Pancreas (tissue), 10 donors: ENCODE measurements at places on chromosomes 3 and 15.
A peak's percentile ranks its signal among the peaks of the same experiment; 100 is the strongest.

DNA sequence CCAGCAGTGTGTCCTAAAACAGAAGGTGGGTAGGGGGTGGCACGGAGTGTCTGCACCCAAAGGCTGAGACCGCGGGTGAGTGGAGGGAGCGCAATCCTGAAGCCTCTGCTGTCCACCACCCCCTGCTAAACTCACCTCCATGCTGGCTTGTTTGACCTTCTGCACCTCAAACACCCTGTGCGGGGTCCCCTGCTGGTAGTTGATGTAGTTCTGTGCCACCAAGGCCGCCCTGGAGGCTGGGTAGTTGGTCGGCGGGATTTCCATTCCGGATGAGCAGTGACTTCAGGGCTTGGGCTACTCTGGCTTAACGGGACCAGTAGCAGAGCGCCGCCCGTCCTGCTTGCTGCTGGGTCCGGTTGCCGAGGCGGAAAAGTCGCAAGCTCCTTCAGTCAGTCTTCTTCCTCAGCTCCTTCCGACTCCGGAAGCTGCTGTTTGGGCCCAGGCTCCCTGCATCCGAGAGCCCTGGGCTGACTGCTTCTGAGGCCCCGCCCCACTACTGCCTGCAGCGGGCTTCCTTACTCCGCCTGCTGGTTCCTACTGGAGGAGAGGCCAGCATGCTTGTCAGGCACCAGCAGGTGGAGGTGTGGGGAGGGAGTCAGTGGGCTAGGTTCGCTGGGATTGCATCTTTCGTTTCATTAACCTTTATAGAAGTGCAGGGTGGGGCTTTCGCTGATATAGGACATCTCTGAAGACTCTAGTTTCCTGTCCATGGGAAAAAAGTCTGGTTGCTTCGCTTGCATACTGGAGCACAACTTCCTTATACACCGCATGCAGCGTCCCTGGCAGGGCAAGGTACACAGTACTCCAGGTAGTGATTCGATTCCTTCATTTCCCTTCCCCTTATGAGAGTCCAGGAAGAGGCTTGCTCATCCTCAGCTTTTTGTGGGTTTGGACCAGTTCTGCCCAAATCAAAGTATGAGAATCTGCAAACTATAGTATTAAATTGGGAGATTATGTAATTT is at the start of gene LXN:
TSS of gene LXN (minus strand) at position 434 of the 962 bp plus-strand sequence. CDS start at position 264, 170 bp downstream.
- H3K27me3 ChIP-seq: no peaks in the 10 kb centered on the region
- H3K36me3 ChIP-seq: no peaks in the 10 kb centered on the region
- H3K4me3 ChIP-seq: peak within 1 kb of the TSS; percentile 66
- DNase-seq: peak; percentile 86

DNA sequence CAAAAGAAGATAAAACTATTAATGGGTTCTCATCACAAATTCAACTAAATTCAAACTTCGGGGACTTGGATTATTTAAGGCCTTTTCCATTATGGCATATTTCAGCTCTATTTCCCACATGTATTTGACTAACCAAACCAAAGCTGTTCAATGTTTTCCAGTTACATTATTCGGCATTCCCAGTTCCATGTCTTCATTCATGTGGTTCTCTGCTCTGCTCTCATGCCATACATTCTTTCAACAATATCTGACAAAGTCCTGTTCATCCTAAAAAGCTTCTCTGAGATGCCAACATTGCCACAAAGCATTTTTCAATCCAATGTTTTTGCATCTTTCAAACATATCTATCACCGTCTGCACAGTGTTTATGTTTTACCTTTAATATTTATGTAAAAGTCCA is 141.4 kb downstream of the GREM1 start:
- DNase-seq: no peak
- no peak overlapping the region for H3K4me3 ChIP-seq
- H3K27ac ChIP-seq: no peak overlapping the region
- no peaks in the 10 kb centered on the region for H3K27me3 ChIP-seq

GRCh38 chr15:32803631-32804030 is 85.8 kb downstream of the GREM1 start:
- no peak overlapping the region for H3K4me3 ChIP-seq
- H3K27ac ChIP-seq: no peak overlapping the region
- no peak for DNase-seq

DNA sequence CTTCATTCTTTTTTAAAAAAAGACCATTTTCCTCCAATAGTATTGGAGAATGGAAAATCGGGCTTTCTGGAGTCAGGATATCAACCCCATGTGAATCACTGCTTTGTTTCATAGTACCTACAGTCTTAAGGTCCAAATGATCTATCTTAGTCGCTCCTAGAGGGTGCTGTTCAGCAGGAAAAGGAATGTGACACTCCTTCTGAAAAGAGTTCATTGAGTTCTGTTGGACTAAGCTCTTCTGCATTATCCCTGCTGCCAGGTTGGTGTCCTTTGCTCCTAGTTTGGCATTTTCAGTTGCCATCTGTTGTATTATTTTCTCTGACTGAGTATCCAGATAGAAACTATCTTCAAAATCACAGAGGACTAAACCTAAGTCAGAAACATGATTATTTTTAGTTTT is 57.2 kb downstream of the POLQ start:
- H3K27me3 ChIP-seq: no peaks in the 10 kb centered on the region
- no peak for DNase-seq
- no peak overlapping the region for H3K27ac ChIP-seq
- no peaks in the 10 kb centered on the region for H3K36me3 ChIP-seq
- H3K4me3 ChIP-seq: no peak overlapping the region
- H3K4me1 ChIP-seq: no peaks in the 10 kb centered on the region

GRCh38 chr3:25088284-25088683 is 339.8 kb upstream of the RARB start:
- H3K4me3 ChIP-seq: no peak overlapping the region
- no peaks in the 10 kb centered on the region for H3K36me3 ChIP-seq
- H3K27me3 ChIP-seq: no peaks in the 10 kb centered on the region
- H3K4me1 ChIP-seq: no peaks in the 10 kb centered on the region
- DNase-seq: no peak
- H3K27ac ChIP-seq: no peak overlapping the region

DNA sequence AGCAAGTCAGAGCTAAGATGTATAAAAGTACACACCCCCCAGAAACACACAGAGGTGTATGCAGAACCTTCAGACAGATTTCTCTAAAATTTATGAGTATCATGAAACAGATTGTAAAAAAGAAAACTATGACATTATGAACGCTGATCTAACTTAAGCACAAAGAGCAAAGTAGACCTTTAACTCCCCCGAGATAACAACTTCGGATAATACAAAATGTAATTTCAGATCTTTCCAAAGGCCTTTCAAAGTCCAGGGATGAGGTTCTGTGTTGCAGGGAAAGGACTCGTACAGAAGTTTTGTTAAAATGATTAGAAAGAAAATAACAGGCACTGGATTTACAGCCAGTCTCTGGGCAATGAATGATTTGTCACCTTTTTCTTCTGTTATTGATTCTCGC is 92.8 kb upstream of the FGF12 start:
- H3K4me3 ChIP-seq: no peak overlapping the region
- no peak overlapping the region for H3K27ac ChIP-seq
- H3K27me3 ChIP-seq: no peaks in the 10 kb centered on the region
- DNase-seq: no peak
- no peaks in the 10 kb centered on the region for H3K36me3 ChIP-seq
- H3K4me1 ChIP-seq: no peaks in the 10 kb centered on the region

DNA sequence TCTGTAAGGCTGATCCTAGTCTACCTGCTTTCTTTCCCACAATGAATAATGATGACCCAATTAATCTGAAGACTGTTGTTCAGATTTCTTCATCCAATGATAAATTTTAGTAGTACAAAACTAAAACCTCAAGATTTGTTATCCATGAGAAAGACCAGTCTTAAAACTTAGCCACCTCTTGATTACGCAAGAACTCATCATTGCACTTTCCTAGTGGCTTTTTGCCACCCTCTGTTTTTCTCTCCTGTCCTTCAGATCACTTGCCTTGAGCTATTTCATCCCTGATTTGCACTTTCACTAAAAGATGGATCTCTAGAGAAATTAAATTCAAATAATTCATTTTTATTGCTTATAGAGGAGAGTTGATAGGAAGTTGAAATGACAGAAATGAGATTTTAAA is 142.7 kb upstream of the RBMS3 start:
- no peak for DNase-seq
- H3K27me3 ChIP-seq: no peaks in the 10 kb centered on the region
- H3K4me1 ChIP-seq: no peaks in the 10 kb centered on the region
- no peak overlapping the region for H3K27ac ChIP-seq
- H3K36me3 ChIP-seq: no peaks in the 10 kb centered on the region

DNA sequence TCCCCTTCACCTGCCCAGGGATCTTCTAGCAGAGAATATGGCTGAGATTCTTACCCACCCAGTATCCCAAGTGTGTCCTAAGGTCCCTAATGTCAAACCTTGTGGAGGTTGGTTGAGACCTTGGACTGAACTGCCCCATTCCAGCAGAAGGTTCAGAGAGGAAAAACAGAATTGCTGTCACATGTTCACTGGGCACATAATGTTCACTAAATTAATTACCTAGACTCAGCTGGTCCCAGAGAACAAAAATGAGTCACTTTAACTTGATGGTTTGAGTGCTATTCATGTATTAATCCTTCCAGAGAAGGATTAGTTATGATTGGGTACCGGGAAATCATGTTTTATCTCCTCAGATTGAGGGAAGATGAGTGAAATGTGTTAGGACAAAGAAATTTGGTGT is 171.3 kb upstream of the GADL1 start:
- H3K27ac ChIP-seq: no peak overlapping the region
- no peak for DNase-seq
- no peaks in the 10 kb centered on the region for H3K27me3 ChIP-seq
- no peaks in the 10 kb centered on the region for H3K36me3 ChIP-seq

- no peak overlapping the region for H3K4me3 ChIP-seq
- H3K36me3 ChIP-seq: no peaks in the 10 kb centered on the region
- DNase-seq: no peak
- H3K27ac ChIP-seq: no peak overlapping the region
Measured at GRCh38 chr3:161100994-161101393, 4.2 kb downstream of the B3GALNT1 start.

- no peak overlapping the region for H3K27ac ChIP-seq
- H3K4me1 ChIP-seq: no peaks in the 10 kb centered on the region
- H3K36me3 ChIP-seq: no peaks in the 10 kb centered on the region
- no peak overlapping the region for H3K4me3 ChIP-seq
- H3K27me3 ChIP-seq: no peaks in the 10 kb centered on the region
Measured at GRCh38 chr15:71730277-71731144, 79.8 kb upstream of the NR2E3 start.

DNA sequence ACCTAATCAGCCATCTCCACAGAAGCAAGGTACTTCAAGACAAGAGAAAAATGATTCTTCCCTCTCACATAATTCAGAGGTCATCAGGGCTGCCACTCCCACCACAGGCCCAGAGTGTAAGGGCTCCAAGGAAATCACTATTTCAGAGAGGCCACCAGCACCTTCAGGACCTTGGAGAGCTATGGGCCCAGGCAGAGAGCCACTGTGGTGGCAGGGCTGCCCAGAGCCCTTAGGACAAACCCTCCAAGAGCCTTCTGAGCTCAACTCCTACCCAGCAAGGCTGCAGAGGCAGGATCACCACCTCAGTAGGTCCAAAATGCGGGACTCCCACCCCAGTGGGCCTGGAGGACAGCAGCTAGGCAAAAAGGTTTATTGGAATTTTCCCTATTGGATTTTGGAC is 17.9 kb upstream of the FAN1 start:
- no peaks in the 10 kb centered on the region for H3K36me3 ChIP-seq
- no peaks in the 10 kb centered on the region for H3K27me3 ChIP-seq
- no peaks in the 10 kb centered on the region for H3K4me1 ChIP-seq
- no peak for DNase-seq
- no peak overlapping the region for H3K27ac ChIP-seq
- no peak overlapping the region for H3K4me3 ChIP-seq

- no peak overlapping the region for H3K27ac ChIP-seq
- no peak for DNase-seq
- no peaks in the 10 kb centered on the region for H3K36me3 ChIP-seq
- H3K4me1 ChIP-seq: no peaks in the 10 kb centered on the region
- no peak overlapping the region for H3K4me3 ChIP-seq
Measured at GRCh38 chr3:27209617-27210264, 159.4 kb downstream of the NEK10 start.

- H3K4me1 ChIP-seq: no peaks in the 10 kb centered on the region
- no peaks in the 10 kb centered on the region for H3K27me3 ChIP-seq
- H3K27ac ChIP-seq: no peak overlapping the region
- H3K4me3 ChIP-seq: no peak overlapping the region
- DNase-seq: no peak
Measured at GRCh38 chr3:116951610-116952009, 242.0 kb downstream of the TUSC7 start.

- H3K4me1 ChIP-seq: peaks cover 6% of the 10 kb centered on the region
- no peaks in the 10 kb centered on the region for H3K27me3 ChIP-seq
- no peak overlapping the region for H3K4me3 ChIP-seq
- H3K27ac ChIP-seq: no peak overlapping the region
- no peak for DNase-seq
Measured at GRCh38 chr3:100637197-100637631, 27.8 kb downstream of the ADGRG7 start.

DNA sequence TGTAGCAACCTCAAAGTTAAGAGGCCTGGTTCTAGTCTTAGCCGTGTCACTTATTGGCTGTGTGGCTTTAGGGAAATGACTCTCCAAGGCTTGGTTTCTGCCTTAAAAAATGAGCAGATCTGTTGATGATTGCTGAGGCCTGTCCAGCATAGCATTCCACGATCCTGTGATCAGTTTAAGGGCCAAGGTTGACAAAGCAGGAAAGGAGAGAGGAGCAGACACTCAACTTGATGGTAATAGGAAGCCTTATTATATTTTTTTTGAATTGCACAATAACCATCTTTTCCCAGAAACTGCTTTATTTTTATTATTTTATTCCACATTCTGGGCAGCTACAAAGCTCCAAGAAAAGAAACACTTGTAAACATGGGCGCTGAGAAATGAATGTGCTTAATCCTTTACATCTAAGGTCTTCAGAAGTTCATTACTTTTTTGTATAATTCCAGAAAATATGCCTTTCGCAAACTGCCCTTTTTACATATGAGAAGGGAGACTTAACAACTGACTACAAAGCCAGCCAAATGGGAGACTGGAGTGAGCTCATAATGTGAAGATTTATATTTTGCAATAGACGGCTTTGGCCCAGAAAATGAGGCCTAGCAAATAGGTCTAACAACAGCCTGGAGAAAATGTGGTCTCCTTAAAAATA is 241.0 kb downstream of the ATP8B4 start:
- H3K4me3 ChIP-seq: no peak overlapping the region
- H3K27me3 ChIP-seq: no peaks in the 10 kb centered on the region
- H3K4me1 ChIP-seq: no peaks in the 10 kb centered on the region
- DNase-seq: no peak
- H3K27ac ChIP-seq: no peak overlapping the region

DNA sequence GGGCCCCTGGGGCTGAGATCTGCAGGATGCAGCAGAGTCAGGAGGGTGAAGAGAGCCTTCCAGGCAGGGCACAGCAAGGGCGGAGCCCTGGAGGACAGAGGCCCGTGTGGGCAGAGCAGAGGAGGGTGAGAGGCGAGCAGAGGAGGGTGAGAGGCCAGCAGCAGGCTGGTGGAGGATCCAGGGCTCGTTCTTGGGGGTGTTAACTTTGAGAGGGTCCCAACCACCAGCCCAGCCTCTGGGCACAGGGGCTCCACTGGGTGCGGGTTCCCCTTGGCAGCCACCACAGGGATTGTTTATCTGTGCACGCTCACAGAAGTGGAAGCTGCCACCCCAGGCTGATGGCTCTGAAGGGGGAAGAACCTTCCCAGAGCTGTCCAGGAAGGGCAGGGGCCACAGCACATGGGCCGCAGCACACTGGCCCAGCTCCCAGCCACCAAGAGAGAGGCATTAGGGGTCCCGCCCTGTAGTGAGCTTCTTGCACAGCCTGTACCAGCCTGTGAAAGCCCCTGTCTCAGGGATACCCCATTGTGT is 9.3 kb upstream of the PLXND1 start:
- DNase-seq: no peak
- H3K27me3 ChIP-seq: no peaks in the 10 kb centered on the region
- no peaks in the 10 kb centered on the region for H3K4me1 ChIP-seq
